ENCODE measurements at places on chromosomes 5 and 9.

- no peak for DNase-seq
Measured at GRCh38 chr9:78871452-78872331, 574.8 kb downstream of the PSAT1 start.

GRCh38 chr5:137822158-137822764, 45.4 kb upstream of the MYOT start:
- no peak for DNase-seq

DNA sequence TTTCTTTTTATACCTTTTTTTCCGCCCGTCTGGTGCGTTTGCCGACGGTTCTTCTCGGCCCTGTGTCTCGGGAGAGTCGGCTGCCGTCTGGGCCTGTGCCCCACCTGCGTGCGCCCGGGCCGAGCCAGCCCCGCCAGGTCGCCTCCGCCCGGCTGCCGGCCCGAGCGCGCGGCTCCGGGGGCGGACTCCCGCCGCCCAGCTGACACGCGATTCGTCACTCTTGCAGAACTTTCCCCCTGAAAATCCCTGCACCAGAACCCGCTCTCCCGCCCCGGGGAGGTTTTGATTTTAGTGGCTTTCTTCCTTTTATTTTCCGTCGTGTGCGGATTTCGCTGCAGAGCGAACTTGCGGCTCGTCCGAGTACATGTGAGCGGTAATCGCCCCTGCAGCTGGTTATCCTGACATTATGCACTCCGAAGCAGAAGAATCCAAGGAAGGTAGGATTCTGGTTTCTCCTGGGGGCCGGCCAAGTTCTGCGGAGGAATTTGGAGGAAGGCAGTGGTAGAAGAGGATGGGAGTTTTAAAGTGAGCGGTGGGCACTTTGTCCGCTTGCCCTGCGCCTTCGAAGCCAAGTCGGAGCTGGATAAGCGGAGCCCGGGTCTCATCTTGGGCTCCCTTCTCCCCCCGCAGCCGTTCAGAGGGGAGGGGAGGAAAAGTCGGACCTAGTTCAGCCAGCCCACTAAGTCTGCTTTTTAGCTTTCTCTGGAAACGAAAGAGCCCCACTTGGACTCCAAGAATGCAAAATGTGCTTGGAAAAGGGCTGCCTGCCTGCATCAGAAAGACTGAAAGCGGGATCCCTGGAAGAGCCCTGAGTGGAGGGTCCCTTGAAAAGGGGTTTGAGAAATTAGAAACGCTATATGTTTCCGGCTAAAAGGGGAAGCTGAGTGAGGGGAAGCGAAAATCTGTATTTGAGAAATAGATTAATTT, at the start of gene TNFAIP8:
TNFAIP8 (plus strand) TSS at position 335 of the 927 bp plus-strand sequence; CDS start at position 407, 72 bp downstream.
- DNase-seq, result peak; percentile 71

DNA sequence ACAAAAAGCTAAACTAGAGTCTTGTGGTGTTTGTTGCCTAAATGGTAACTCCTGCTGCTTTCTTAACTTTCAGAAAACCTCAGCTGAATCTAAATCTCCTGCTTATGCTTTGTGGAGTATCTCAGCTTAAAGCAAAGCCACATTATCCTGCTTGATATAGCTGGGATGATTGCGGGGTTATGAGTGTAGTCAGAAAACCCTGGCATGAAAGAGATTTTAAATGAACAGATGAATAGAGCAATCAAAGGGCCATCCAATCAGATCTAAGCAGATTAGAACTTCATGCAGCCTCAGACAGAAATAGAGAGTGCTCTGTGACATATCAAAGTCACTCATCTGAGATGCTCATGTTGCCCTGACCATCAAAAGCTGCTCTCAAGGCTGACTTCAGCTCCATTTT, 305.5 kb downstream of the DMRT2 start:
- no peak for DNase-seq

- no peak for DNase-seq
Measured at GRCh38 chr5:161086461-161086860, 234.4 kb upstream of the ATP10B start.

- DNase-seq, result no peak
Measured at GRCh38 chr9:35311891-35312639, 150.3 kb downstream of the UNC13B start.

GRCh38 chr5:26003966-26004365, 1034.4 kb downstream of the CDH9 start:
- DNase-seq, result no peak

GRCh38 chr9:134521817-134522501, 119.6 kb upstream of the COL5A1 start:
- no peak for DNase-seq

GRCh38 chr9:77236693-77237092, 59.4 kb downstream of the VPS13A start:
- DNase-seq, result no peak

- no peak for DNase-seq
Measured at GRCh38 chr5:59360130-59360555, 533.4 kb downstream of the PDE4D start.

DNA sequence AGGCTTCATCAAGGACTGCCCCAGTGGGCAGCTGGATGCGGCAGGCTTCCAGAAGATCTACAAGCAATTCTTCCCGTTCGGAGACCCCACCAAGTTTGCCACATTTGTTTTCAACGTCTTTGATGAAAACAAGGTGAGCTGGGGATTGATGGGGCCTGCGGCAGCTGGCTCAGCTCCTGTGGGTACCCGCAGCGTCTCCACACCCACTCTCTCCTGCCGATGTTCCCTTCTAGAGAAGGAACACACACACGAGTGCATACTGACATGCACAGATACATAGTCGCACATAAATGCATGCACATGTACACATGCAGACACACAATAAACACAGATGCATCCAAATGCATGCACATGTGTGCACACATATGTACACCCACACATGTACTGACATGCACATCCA, 45.6 kb downstream of the NCS1 start:
- DNase-seq, result no peak

GRCh38 chr9:92044936-92045335, 70.3 kb downstream of the SPTLC1 start:
- no peak for DNase-seq

GRCh38 chr5:131463656-131464055, 171.4 kb downstream of the RAPGEF6 start:
- DNase-seq, result no peak

DNA sequence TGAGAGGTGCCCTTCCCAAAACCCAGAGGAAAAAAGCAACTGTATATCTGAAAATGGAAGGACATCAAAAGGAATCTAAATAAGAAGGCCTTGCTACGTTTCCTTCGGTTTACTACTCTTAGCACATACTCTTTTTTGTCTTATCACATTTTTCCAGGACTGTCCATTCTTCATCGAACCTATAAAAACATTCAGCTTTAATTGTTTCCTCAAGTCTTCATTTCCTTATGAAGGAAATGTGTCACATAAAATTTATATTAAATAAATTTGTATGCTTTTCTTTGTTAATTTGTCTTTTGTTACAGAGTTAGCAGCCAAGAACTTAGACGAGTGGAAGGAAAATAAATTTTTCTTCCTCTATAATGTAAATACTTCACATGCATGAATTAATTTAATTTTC, 255.0 kb downstream of the BNC2 start:
- no peak for DNase-seq

- DNase-seq, result no peak
Measured at GRCh38 chr5:157193699-157194424, 13.2 kb downstream of the ITK start.

- DNase-seq, result no peak
Measured at GRCh38 chr5:1133510-1134201, 21.8 kb upstream of the SLC12A7 start.

DNA sequence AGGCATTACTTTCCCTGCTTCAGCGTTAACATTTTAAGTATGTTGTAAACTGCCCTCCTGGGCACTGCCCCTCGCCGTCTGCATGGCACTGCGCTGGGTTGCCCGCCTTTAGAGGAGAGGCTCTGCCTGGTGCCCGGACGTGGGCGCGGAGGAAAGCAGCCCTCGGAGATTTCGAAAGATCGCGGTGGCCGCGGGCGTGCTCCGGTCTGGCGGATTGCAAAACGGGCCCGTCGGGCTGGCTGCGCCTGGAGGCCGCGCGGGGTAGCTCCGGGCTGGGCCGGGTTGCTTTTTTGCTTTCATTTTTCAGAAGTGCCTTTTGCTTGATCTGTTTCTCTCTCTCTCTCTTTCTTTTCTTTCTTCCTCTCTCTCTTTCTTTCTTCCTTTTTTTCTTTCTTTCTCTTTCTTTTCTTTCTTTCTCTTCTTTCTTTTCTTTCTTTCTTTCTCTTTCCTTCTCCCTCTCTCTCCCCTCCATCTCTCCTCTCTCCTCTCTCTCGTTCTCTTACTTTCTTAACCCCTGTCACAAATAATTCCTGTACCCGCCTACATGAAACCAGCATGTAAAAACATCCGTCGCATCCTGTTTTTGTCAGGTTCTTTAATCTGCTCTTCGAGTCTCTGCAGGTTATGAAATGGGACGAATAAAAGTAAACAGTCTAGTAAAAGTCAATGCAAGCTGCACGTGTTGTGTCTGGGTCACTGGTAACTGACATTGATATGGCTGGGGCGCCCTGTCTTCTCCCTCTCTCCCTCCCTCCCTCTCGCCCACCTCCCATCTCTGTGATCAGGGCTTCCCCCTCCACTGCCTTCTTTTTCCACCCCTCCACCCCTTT, 1.7 kb downstream of the FST start:
- peak; percentile 64 for DNase-seq

DNA sequence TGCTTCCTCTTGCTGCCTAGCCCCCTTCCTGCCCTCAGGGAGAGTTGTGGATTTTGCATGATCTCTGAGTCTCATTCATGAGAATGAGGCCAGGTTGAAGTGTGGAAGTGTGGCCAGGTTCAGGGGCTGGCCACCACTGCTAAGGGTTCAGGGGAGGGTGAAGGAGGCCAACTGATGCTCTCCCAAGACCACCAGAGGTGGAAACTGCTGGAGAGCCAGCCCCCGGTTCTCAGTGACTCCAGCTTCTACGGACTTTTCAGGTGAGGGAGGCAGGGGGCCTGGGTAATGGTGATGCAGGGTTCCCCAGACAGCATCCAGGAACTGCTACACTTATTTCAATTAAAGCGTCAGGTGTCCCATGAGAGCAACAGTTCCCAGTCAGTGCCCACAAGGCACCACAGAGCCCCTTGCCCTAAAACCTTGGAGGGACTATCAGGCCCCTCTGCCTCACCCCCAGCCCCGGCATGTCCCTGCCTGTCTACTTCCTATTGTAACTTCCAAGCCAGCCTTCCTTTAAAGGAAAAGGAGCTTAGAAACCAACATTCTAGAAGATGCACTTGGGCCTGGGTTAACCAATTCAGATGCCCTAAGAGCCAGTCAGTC, 50.1 kb downstream of the AMBP start:
- no peak for DNase-seq

DNA sequence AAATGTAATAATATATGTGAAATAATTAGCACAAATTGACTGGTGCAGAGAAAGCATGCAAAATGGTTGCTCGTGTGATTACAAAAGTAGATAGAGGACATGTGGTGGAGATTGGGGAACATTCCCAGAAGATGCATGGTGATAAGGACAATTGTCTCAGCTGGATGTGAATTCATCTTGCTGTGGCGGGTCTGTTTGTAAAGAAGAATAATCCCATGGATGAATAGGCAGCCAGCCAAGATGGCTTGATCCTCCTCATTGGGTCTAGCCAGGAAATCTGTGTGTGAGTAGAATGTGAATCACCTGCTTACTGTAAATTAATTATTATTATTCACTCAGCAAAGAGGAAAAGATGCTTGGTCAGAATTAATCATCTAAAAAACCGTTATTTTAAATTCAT, 12.6 kb upstream of the DPYSL3 start:
- no peak for DNase-seq

DNA sequence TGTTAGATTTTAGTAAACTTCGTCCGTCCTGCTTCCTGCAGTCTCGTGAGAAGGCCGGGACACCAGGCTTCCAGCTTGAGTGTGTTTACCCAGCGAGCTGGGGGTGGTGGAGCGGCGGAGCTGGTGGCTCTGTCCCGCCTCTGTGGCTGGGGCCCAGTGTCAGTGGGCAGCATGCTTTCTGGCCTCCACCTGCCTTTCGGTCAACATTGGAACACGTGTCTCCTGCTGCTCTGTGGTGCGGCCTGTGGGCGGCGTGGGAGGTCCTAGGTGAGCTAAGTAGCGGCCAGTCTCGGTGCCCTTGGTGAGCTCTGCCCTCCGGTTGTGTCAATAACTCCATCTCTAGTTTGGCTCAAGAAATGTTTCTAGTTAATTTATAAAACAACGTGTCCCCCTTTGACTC, 125.9 kb downstream of the GADD45G start:
- DNase-seq, result no peak

DNA sequence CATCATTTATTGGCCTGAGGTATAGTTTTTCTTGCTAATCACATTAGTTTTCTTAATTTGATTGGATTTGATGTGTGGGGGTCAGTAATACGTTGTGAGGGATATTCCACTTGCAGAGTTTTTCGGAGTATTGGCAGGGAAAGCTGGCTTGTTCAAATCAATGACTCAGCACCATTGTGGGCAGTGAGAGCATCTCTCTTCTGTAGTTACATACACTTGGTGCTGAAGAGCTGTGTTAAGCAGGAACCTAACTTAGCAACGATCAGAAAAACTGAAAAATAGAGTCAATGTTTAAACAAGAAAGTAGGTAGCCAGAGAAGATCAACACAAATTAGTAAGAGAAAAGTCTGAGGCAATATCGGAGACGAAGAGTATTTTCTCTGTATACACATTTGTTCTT, 344.6 kb upstream of the EDIL3 start:
- DNase-seq, result no peak

DNA sequence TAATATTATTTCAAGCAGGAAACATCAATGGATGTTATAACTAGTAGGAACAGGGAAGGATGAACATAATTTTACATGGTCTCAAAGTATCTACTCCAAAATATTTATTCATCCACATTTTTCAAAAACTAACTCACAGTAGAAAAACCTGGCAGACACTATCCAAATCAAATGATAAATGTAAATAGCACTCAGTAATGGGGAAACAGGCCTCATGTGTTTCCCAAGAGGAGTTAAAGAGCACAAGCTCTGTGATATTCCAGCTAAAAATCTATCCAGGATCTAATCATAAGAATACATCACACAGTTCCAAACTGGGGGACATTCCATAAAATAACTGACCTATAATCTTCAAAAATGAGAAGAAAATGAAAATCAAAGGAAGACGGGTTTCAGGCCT, 443.1 kb downstream of the ZNF608 start:
- no peak for DNase-seq

- DNase-seq, result no peak
Measured at GRCh38 chr5:132000677-132001453, 10.6 kb downstream of the ACSL6 start.

- no peak for DNase-seq
Measured at GRCh38 chr5:73370095-73370494, 78.5 kb downstream of the FOXD1 start.

GRCh38 chr5:76401801-76402250, 1.3 kb upstream of the IQGAP2 start:
- no peak for DNase-seq

- no peak for DNase-seq
Measured at GRCh38 chr9:3848445-3849114, 322.8 kb upstream of the RFX3 start.

Measured in activated CD4-positive, CD25-positive, alpha-beta regulatory T cell treated with anti-CD3 and anti-CD28 coated beads, Interleukin-2, amount 50 U/mL, for 72 hours (primary cell).